Mesothelial cell of epicardium (in vitro differentiated cells): ENCODE measurements at places on chromosomes 6 and 20. TPM values are rescaled to one million over a fixed set of nuclear protein-coding genes. Genes with fewer than 3 reads are reported as not detected.

The MAFB gene
- 10.8 to 11.5 TPM (median 11.1 TPM) in 3 replicates for total RNA-seq

The CGA gene
- not detected in 3 replicates for total RNA-seq

The ECT2L gene
- 0.14 to 0.40 TPM (median 0.40 TPM) in 3 replicates for total RNA-seq

DNA sequence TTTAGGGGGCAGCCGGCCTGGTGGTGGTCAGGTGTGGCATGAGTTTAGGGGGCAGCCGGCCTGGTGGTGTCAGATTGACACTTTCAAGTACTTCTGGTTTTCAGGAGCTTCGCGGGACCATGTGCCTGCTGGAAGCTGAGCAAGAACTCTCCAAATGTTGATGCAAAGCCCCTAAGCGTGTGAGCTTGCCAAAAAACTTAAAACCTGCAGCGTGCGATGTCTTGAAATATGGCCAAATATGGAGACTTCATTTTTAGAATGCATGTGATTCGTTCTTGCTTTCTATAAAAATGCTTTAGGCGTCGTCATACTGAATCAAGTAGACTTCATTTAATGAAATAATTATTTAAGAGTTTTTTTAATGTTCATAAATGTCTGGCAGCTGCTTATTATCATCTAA, 149.4 kb downstream of the SMOC2 start:
- no peak for DNase-seq

GRCh38 chr20:14902432-14903089, 565.1 kb upstream of the FLRT3 start:
- no peak for DNase-seq

DNA sequence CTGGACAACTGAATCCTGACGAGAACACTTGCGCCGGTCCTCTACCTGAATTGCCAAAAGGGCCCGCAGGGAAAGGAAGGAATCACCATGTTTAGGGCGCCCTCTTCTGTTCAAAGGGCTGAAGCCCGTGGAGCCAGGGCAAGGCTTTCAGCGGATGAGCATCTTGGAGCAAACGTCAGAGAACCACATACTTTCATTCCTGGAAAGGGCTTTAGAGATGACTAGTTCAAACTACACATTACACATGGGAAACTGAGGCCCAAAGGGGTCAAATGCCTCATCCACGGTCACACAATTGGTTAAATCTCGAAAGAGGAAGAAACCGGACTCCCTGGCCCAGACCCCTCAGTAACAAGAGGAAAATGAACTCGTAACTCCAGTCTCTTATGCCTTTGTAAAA, 11.5 kb upstream of the ZNF133 start:
- DNase-seq, result peak; percentile 76

GRCh38 chr6:166045173-166045859, 122.3 kb downstream of the TBXT start:
- no peak for DNase-seq

DNA sequence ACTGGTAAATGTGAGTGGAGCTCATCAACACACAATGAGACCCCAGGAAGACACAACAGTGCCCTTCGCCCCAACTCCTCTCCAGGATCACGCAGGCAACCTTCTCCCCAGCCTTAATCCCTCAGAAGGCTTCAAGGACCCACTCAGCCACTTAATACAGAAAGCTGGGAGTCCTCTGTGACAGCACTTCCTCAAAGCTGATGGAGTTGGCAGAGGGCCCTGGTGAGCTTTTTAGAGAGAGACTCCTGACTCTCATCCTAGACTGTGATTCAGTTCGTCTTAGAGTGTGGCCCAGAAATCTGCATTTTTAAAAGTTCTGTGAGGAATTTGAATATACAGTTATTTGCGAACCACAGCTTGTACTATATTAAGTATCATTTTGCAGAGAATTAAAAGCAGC, 187.7 kb downstream of the UST start:
- DNase-seq, result no peak
